ENCODE measurements at places on chromosomes 11 and 22.

DNA sequence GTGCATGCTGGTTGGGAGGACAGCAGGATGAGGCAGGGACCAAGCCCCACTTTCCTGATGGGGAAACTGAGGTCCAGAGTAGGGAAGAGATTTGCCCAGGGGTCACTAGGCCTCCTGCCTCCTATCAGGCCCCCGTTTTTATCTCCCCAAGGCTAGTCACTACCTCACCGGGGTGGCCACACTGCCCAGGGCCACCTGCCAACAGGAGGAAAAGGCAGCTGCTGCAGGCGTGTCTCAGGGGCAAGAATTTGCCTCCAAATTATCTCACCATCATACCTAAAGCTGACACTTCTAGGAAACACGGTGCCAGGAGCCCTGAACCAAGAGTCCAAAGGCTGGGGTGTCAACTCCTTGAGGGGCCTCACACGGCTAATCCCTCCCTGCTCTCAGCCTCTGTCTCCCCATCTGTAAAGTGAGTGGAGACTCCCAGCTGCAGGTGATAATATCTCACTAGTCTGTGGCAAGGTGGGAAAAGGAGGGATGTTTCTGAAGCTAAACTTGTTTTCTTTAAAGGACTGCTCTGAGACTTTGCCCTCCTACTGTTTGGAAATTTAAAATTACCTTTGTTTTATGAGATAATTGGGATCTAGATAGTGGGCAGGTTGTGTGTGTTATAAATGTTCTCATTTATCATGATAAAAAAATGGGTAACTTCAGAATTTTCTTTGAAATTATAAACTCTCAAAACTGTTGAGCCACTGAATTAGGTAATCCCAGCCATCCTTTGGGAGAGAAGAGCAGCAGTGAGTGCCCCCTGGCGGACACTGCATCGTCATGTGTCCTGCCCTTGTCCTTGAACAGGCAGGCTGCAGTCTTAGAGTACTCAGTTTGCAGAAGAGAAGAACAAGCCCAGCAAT is 60.0 kb downstream of the MYO7A start:
- DNase-seq: no peak

GRCh38 chr22:48901324-48901723 is 926.3 kb downstream of the BRD1 start:
- no peak for DNase-seq

DNA sequence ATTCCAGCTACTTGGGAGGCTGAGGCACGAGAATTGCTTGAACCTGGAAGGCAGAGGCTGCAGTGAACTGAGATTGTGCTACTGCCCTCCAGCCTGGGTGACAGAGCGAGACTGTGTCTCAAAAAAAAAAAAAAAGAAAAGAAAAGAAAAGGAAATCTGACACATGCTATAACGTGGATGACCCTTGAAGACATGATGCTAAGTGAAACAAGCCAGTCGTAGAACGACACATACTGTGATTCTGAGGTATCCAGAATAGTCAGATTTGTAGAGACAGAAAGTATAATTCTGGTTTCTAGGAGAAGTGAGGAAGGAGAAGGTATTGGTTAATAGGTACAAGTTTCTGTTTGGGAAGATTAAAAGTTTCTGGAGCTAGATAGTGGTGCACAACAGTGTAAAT is 6.7 kb upstream of the APOA5 start:
- no peak for DNase-seq

- DNase-seq: no peak
Observed at GRCh38 chr22:45157907-45158306, 5.8 kb upstream of the NUP50 start.

DNA sequence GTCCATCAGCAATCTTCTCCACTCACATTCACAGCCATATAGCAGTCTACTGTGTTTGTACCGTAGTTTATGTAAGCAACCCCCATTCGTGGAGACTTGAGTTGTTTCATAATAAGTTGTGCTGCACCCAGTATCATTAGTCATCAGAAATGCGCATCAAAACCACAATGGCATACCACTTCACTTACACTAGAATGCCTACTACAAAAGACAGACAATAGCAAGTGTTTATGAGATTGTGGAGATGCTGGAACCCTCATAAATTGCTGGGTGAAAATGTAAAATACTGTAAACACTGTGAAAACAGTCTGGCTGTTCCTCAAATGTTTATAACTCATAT is 133.3 kb downstream of the ATXN10 start:
- no peak for DNase-seq

- no peak for DNase-seq
Observed at GRCh38 chr22:48579043-48579927, 1248.4 kb downstream of the BRD1 start.

DNA sequence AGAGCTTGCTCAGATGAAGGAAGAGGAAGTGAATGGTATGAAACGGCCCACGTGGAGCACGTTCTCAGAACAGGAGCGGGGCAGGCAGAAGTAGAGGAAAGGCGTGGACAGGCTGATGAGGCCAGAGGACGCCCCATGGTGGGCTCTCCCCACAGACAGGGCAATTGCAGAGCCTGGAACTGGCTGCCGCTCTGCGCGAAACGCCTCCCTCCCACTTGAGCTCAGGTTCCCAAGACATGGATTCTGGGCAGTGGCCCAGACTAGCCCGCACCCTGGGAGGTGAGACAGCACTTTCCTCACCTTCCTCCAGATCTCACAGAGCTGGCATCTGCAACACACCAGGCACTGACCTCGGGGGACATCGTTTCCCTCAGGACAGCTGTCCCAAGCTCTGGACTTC is 117.6 kb downstream of the PHF21B start:
- no peak for DNase-seq

DNA sequence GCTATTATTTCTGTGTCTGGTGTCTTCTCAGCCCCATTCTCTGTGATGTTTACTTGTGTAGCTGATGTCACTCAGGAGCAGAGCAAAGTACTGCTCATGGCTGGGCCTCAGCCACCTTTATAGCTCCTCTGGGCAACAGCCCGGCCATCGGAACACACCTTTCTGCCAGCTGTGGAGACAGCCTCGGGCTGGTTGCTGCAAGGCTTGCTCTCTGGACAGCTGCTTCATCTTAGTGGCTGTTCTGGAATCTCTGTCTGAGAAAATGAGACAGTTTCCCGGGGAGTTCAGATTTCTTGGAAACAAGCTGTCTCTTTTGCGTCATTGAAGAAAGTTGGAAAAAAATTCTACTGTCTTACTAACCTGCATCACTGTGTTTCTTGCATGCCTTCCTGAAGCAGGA is 20.0 kb downstream of the THY1 start:
- no peak for DNase-seq

- DNase-seq: no peak
Observed at GRCh38 chr22:30695351-30695851, 727 bp downstream of the OSBP2 start.

DNA sequence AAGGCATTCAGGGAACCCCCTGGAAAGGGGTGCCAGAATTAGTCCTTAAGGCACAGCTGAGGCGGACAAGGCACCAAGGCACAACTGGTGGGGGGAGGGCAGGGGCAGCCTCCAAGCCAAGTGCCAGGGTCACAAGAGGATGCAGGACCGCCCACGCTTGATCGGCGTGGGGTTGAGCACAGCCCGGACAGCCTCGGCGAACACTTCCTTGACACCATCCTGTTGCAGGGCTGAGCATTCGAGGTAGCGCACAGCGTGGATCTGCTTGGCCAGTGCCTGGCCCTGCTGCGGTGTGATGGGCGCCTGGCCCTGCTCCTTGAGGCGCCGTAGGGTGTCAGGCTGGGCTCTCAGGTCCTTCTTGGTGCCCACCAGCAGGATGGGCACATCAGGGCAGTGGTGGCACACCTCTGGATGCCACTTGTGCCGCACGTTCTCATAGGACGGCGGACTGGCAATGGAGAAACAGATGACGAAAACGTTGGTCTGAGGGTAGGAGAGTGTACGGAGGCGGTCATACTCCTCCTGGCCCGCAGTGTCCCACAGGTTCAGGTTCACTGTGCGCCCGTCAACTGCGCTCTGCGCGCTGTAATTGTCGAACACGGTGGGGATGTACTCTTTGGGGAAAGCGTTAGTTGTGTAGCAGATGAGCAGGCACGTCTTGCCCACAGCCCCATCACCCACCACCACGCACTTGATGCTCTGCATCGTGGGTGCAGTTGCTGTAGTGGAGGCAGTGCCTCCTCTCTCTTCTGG is 13.1 kb downstream of the RHOG start:
- DNase-seq: no peak

GRCh38 chr11:72773696-72774095 is 20.2 kb downstream of the STARD10 start:
- DNase-seq: no peak

GRCh38 chr11:134724779-134725140 is 312.7 kb upstream of the B3GAT1 start:
- DNase-seq: no peak

- no peak for DNase-seq
Observed at GRCh38 chr11:48123934-48124755, 92.5 kb upstream of the OR4B1 start.

GRCh38 chr11:133946541-133947318 is 10.0 kb downstream of the IGSF9B start:
- peak; percentile 26 for DNase-seq
